ENCODE measurements at places on chromosomes 13 and 19.

- DNase-seq = peak; percentile 52
Measured at GRCh38 chr13:112784811-112785482, 95.1 kb downstream of the ATP11A start.

DNA sequence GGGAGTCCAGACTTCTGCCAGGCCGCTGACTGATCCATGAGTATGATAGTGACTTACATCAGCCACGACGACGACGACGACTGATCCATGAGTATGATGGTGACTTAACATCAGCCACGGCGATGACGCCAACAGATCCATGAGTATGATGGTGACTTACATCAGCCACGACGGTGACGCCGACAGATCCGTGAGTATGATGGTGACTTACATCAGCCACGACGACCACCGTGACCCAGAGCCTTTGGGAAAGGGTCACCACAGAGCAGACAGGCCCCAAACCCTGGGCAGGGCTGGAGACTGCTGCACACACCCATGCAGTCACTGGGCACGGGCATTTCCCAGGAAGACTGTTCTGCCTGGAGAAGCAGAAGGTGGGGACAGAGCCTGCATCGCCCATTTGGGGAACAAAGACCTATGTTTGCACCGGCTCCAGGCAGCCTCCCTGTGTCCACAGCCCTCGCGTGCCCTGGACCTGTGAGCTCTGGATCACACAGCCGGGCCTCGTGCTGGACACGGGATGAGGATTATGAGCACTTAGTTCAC, 130.9 kb upstream of the SPACA7 start:
- DNase-seq = peak; percentile 53

- DNase-seq = no peak
Measured at GRCh38 chr13:77583581-77583980, 48.1 kb downstream of the SCEL start.

DNA sequence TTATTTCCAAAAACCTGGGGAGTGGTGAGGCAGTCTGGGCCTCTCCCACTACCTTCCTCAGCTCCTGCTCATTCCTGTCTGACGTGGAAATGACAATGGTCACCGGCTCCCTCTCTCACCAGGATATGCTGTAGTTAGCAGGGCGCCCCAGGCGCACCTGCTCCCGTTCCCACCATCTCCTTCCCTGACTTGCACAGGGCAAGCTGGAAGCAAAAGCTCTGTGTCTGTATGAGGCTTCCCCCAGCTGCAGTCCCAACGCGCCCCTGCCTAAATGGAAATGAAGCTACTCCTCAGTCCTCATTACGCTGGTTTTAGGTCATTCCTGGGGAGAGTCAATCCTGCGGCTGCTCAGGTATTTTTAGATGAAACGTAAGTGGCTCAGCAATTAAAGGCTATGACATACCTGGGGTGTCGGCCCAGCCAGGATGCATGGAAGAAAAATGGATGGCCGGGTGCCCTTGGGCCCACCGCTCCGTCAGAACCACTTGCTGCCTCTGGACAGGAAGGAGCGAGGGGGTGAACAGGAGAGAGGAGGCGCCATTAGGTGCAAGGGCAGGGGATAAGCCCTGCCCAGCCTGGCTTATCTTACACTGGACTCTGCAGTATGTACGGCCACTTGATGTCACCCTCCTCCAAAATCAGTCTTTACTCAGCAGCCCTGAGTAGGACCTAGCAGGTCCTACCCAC, 32.4 kb downstream of the DHRS12 start:
- DNase-seq = peak; percentile 53

- peak; percentile 59 for DNase-seq
Measured at GRCh38 chr19:35513628-35514281, at the start of gene DMKN. Gene DMKN (minus strand): TSS chr19:35513649. CDS start chr19:35513475, 174 bp downstream.

- DNase-seq = no peak
Measured at GRCh38 chr13:23497191-23497590, 63.7 kb upstream of the SACS start.

DNA sequence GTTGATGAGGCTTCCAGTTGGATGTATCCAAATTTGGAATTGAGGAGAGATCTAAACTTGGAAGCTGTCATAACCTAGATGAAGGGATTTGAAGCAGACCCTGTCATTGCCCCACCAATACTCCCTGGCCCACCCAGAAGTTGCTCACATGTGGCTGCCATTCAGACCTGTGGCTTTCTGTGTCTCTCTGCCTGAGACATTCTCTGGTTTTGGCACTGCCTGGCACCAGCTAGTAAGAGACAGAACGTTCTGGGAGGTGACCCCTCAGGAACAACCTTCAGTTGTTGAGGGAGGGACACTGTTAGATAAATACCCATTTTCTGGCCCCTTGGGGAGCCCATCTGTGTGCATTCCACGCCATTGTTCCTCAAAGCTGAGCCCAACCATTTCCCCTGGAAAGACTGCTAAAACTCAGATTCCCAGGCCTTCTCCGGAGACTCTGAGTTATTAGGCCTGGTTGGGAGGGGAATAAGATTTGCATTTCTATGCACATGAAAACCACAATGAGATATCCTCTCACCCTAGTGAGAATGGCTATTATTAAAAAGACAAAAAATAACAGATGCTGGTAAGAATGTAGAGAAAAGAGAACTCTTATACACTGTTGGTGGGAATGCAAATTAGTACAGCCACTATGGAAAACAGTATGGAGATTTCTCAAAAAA, 290.4 kb downstream of the TSHZ3 start:
- DNase-seq = no peak

DNA sequence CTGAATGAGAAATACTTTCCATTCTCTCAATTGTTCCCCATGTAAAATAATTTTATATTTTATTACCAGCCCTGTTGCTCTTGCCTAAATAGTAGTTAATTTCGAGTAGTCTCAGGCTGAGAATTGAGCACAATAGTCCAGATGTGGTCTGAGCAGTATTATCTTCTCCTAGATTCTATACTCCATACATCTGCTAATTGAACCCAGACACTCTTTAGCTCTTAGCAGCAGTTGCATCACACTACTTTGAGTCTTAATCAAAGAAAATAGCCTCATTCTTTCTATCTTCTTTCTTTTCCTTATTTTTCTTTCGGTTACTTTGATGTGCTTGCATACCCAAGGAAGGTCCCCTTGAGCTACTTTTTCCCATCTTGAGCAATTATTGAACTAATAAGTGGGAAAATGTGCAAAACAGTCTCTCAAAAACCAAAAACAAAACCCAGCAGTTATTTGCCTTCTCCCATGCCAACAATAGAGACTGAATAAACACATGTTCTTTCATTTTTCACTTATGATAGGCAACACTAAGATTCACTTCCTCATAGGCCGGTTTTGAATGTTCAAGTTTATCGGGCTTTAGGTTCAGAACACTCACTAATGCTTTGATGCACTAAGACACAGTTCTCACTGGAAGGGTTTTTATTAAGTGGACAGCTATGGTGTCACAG, 204.5 kb downstream of the POU4F1 start:
- no peak for DNase-seq

- no peak for DNase-seq
Measured at GRCh38 chr13:79589603-79590393, 108.8 kb downstream of the NDFIP2 start.

GRCh38 chr13:81224209-81224833, 883.4 kb upstream of the SPRY2 start:
- DNase-seq = no peak

DNA sequence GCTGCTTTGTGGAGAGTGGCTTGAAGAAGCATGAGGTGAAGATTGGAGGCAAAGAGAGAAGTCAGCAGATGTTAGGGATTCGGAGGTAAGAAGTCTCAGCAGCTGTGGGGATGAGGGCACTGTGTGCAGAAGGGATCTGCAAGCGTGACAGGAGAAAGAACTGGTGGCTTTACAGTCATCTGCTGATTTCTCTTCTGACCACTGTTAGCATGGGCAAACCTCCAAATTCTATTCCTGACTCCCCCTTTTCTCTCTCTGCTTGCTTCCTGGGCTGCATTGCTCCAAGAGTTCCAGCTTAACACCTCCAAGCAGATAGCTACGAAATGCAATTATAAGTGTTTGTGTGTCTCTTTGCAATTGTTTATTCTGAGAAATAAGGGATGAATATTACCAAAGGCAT, 159.6 kb downstream of the GGACT start:
- no peak for DNase-seq

DNA sequence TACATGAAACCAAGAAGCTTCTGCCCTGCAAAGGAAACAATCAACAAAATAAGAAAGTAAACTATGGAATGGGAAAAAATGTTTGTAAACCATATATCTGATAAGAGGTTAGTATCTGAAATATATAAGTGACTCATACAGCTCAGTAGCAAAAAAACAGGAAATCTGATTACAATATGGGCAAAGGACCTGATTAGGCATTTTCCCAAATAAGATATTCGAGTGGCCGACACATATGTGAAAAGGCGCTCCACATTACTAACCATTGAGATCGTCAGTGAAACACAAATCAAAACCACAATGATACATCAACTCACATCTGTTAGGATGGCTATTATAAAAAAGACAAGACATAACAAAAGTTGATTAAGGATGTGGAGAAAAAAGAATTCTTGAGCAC, 2818.6 kb upstream of the PCDH20 start:
- no peak for DNase-seq
